ENCODE measurements at places on chromosomes 7 and 10.

DNA sequence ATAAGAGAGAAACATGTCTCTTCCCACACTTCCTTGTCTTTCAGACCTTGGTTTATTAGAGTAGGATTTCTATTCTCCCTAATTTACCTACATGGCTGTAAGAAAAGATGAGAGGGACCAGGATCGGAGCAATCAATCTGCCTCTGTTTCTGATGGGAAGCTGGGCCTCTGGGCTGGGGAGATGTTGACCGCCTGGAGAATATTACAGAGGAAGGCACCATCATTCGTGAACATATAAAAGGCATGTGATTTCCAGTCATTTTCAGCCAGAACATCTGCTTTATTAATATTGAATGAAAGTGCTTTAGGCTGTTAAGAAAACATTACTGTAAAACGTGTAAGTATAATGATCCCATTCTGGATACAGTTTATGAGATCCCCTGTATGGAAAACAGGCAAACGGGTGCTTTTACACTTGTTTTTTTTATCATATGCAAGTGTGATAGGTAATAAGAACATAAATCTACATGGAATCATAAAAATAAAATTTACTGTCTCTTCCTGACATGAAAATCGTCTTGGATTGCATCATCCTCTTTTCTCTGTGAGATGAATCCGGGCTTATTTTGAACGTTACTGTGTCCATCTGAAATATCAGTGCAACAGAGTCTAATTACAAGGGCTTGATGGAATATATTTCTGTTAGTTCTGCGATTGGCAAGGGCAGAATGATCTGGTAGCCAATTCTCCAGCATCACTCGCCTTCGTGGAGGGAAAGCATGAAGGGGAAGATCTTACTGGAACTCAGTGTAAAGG is 94.5 kb upstream of the BAIAP2L1 start:
- no peak for DNase-seq

GRCh38 chr7:16926283-16926682 is 44.5 kb upstream of the AGR3 start:
- DNase-seq: no peak

DNA sequence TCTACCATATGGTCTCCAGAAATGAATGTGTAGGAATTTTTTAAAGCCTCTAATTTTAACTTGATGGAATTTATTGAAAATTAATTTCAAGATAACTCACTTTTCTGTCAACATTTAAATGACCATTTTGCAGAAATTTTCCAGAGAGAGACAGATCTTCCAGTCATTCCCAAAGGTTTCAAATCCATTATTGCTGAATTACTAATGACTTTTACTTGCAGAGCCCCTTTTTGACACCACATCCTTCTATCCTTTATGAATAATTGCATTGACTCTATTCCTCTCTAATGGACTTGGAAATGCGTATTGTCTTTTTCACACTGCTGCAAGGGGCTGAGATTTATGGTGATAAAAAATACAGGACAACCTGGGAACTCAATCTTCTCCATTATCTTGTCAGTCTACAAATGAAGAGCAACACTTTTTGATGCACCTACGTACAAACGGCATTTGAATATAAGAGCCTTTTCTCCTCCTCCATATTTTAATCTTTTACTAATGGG is 42.7 kb downstream of the CUBN start:
- DNase-seq: no peak

- no peak for DNase-seq
These were observed 220.0 kb downstream of the LRMDA start for GRCh38 chr10:75651417-75651816.

GRCh38 chr10:60535427-60535826 is 145.8 kb upstream of the ANK3 start:
- DNase-seq: no peak

DNA sequence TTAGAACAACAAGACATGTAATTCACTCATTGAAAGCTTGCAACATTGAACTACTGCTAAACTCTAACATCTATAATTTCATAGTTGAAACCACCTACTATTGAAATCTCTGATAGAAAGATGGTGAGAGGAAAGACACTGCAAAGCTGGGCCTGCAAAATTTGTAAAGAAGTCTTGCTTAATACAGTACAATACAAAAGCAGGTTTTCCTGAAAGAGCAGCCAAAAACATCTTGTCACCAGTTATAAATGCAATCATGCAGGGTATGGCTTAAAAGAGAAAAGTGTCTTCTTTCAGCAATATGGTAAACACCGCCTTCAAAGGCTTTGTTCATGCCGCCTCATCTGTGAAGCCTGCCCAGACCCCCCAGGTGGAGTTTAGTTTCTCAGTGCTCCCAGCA is 109.2 kb downstream of the ANK3 start:
- DNase-seq: no peak

GRCh38 chr7:64504581-64505120 is 58.2 kb downstream of the ZNF680 start:
- no peak for DNase-seq

DNA sequence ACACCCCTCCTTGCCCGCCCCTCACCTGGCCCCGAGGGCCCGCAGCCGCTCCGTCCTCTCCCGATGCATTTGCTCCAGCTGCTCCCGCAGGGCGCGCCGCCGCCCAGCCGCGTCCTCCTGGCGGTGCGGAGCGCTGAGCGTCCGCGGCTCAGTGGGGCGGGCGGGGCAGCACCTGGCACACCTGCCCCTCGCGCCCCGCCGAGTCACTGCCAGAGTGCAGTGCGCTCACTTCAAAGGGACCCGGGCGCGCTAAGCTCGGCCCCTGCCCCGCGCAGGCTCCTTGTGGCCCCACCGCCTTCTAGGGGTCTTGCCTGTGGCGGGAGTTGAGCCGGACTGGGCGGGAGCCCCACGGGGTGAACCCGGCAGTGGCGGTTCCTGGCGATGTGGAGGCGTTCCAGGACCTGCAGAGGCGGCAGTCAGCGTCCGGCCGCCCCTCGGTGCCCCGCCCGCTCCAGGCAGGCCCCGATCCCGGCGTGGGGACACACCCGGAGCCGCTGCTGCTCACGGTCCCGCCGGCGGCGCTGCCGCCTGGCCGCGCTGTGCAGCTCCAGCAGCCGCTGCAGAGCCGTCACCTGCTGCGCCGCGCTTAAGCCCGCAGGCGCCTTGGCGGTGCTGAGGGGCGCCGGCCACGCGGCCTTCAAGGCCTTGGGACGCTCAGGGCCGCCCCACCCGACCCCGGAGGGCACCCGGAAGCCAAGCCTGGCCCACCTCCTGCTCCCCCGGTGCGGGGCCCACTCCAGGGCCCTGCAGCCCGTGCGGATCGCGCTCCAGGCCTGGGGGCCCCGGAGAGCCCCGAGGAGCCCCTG is 6.7 kb downstream of the ATP6V1F start:
- DNase-seq: peak; percentile 35

All from T-helper 17 cell (primary cell).